ENCODE measurements at places on chromosomes 1 and 21.

DNA sequence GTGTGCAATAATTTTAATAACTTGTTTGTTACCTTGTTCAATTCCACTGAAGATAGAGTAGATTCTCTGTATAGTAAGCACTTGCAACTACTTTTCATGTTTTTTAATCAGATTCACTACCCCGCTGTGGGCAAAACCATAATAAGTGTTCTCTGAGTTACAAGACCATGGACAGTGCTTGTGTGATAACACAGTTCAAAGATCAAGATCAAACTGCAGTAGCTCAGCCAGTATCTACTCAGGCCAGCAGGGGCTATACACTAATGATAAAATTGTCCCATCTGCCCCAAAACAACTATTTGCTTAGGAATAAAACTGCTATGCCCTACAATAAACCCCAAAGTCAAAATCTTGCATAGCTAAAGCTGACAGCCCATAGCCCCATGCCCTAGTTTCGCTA lies 129.6 kb downstream of the LRRC7 start:
- no peak for DNase-seq

DNA sequence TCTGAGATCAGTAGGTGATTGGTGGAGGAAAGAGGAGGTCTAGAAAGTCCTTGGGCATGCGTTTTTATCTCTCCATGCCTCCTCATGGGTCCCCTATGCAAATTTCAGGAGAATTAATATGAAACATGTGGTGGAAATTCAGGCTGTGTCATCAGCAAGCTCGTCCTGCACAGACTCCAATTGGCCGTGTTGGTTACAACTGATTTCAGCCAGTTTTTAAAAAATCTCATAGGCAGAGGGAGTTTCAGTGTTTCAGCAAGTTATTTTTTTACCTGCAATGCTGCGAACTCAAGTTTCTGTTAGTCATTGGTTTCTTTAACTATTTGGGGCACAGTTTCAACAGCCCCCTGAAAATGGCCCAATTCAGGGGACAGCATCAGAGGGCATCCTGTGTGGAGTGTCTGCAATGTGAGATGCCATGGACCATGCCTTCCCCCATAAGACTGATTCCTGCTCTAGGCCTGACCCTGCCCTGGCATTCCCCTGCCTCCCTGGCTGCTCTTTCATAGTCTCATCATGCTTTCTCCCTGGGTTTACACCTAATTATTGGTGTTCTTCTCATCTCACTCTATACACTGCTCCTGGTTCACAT lies 59.9 kb downstream of the C1orf198 start:
- DNase-seq = no peak

GRCh38 chr1:108691128-108691941 lies 775 bp upstream of the PRPF38B start:
- DNase-seq = no peak

DNA sequence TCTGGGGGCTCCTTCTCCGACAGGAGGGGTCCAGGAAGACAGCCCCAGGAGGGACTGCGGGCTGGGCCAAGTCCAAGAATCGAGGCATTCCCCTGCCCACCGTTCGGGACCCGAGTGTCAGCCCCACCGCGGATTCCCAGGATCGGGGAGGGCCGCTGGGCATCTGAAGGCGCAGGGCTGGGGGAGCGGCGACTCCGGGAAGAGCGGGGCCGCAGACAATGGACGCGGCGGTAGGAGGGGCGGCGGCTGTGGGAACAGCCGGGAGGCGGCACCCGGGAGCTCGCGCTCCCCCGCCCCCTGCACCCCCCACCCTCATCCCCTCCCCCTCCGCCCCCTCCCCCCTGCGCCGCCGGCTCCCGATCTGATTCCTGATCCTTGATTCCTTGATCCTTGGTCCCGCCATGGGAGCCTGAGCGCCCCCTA lies at the start of gene VANGL2:
Gene VANGL2 (plus strand): TSS at position 342 of the 423 bp plus-strand sequence. CDS start 15,274 bp downstream, outside the sequence.
- peak; percentile 90 for DNase-seq

GRCh38 chr1:116122955-116123757 lies 12.0 kb downstream of the MAB21L3 start:
- DNase-seq = no peak

DNA sequence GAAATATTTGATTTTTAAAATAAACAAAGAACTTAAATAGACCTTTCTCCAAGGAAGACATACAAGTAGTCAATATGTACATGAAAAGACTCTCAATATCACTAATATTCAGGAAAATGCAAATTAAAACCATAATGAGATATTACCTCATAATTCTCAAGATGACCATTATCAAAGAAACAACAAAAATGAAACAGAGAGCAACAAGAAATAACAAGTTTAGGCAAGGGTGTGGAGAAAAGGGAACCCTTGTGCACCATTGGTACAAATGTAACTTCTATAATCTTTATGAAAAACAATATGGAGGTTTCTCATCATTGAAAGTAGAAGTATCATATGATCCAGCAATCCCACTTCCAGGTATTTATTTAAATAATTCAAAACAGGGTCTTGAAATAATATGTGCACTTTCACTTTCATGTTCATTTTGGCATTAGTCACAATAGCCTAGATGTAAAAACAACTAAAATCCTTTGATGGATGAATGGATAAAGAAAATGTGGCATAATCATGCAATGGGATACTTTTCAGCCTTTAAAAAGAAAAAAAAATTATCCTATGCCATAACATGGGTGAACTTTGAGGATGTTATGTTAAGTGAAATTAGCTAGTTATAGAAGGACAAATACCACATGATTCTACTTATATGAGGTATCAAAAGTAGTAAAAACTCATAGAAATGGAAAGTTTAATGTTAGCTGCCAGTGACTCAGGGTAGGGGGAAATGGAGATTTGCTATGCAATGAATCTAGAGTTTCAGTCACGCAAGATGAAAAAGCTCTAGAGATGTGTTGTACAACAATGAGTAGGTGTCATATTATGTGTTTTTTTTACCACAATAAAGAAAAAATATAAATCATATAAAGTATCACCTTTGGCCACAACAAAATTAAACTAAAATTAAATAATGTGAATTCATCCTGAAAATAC lies 114.5 kb upstream of the LYPLAL1 start:
- no peak for DNase-seq

DNA sequence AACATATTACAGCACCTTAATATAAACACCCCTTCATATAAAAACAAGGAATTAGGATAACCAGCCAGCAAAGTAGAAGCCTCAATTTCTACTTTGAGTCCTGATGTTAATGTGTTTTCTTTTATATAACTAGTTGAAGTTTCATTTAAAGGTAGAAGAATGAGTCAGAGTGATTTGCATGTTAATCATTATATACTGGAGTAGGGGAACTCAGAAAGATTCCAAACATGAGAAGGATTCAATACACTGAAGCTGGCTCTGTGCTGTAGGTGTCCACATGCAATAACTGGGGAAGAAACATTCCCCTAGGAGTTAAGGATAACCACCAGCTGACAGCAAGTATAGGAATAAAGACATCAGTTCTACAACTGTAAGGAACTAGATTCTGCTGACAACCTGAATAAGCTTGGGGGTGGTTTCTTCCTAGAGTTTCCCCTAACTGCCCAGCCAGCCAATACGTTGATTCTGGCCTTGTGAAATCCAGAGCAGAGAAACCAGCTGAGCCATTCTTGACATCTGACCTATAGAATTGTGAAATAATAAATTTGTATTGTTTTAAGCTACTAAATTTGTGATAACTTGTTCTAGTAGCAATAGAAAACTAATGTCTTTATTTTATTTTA lies 33.4 kb upstream of the RNPC3 start:
- no peak for DNase-seq

DNA sequence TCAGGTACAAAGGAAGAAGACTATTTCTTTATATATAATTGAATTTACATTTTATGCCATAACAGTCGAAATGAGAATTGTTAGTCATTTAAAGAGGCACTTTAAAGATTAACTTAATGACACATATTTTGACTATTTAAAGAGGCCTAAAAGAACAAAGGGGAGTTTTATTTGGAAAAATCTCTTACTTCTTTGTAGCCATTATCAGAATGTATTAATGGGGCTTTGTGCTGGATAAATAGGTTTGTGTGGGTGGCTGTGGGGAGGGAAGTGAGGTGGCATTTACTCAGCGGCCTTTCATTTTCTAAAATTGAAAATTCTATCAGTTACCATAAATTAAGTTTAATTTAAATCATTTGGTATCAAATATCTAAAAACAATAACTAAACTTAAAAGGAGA lies 462.2 kb upstream of the CXADR start:
- no peak for DNase-seq

DNA sequence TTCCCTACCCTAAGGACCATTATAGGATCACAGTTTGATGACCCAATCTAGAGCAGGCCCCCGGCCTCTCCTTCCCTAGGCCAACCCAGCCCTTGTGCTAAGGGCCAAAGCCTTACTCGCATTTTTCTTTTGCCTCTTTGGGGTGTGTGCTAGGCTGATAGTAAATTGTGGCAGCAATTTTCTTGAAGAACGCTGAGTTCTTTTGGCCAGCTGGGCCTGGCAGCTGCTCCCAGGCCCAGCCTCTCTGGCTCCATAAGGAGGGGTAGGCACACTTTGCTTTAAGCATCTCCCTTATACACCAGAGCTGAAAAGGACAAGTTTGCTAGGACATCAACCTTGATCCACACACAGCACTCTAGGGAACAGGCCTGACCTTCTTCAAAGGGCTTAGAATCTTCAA lies 4.2 kb downstream of the OLFML2B start:
- DNase-seq = no peak

DNA sequence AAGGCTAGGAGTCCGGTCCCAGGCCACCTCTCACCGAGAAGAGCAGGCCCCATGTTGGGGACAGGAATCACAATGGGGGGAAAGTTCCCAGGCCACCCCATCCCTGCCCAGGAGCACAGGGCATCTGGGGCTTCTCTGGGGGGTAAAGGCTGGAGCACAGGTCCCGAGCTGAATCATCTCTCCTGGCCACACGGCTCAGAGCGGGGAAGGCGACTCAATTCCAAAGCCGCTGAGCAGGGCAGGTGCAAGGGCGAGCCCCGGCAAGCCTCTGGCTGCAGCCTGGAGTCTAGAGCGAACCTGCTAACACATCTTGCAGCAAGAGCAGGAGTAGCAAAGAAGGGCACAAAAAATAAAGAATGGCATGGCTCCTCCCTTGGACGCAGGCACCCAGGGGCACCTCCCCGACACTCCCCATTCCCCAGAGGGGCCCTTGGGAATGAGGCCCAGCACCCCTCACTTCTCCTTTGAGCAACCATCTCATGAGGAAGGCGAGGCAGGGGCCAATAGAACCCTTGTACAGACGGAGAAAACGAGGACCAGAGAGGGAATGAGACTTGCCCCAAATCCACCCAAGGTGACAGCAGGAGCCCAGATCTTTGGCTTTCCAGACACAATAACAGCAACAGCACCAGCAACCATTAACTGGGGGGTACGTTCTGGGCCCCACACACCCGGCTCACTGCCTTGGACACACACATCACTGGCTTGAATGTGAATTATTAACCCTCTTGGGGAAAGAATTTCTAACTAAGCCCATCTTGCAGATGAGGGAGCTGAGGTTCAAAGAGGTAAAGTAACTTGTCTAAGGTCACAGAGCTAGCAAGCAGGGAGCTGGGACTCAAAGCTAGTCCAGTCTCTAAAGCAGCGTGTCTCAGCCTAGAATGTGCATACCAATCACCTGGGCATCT lies 20.7 kb upstream of the ALDH4A1 start:
- DNase-seq = no peak

DNA sequence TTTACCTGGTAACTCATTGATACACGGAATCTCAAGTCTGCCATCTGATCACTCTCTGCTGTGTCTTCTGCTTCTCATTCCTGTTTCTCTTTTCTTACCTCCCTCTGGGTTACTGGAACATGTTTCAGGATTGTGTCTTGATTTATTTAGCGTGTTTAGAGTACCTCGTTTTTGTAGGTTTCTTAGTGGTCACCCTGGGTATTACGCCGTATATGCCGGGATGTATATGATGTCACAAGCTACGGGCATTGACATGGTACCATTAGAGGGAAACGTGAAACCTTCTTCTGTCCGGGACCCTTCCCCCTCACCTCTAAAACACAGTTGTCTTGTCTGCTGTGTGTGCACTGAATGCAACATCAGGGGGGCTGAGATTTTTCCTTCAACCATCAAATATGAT lies 2.8 kb downstream of the ACTRT2 start:
- DNase-seq = no peak

DNA sequence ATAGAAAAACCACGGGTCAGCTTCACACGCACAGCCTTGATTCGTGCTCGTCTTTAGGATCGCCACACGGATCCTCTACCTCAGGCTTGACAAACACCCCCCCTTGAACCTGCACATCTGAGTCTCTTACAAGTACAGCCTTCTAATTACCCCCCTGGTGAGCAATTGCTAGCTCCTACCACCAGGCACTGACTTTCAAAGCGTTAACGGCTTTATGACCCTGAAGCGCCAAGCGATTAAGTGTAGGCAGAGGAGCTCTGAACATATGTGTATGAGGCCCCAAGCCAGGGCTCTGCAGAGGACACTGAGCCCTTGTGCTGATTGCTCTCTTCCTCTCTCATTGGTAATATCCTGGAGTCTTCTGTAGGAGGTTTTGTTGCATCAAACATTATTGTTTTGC lies 55.7 kb upstream of the EPHA8 start:
- no peak for DNase-seq

DNA sequence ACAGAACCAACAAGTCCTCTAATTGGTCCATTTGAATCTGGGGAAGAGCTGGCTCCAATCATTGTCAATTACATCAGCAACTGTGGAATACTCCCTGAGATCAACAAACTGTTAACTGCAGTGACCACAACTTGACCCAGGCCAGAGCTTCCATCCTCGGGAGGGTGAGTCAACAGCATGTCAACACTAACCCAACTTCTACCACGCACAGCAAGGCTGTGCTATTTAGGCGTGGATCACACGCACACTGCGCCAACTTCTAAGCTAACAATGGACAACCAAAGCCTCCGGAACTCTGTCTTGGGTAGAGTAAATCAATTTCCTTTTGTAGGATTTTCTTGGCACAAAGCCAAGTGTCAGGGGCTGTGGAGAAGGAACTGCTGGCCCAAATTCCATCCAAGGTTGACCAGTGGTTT lies 30.4 kb downstream of the APP start:
- no peak for DNase-seq

GRCh38 chr1:74586253-74586897 lies 74.0 kb upstream of the LRRC53 start:
- DNase-seq = no peak

GRCh38 chr1:112520166-112520565 lies 11.4 kb downstream of the WNT2B start:
- DNase-seq = no peak

DNA sequence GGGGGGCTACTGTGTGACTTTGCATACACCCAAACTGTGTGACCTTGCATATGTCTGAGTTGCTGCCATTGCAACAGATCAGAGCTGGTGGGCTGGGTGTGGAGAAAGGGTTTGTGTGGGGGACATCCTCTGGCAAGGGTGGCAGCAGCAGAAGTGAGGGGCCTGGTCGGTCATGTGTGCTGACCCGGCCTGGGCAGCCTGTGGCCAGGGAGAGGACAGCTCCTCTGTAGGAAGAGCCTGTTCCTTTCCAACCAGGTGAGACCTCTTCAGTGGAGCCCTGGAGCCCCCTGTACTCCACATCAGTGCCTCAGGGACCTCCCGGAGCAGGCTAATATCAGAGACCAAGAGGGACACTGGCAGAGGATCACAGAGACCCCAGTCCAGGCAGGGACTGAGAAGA lies 8.3 kb downstream of the PCSK9 start:
- DNase-seq = no peak

All from mesothelial cell of epicardium (in vitro differentiated cells).